CD4-positive, alpha-beta T cell treated with Interleukin-4 for 4 hours (primary cell): ENCODE measurements at places on chromosomes 4 and X.
A peak's percentile ranks its signal among the peaks of the same experiment; 100 is the strongest.

- peak; percentile 6 for DNase-seq
Observed at GRCh38 chrX:118355225-118355920, 9.5 kb downstream of the WDR44 start.

- no peak for DNase-seq
Observed at GRCh38 chr4:16790508-16790907, 107.9 kb downstream of the LDB2 start.

- no peak for DNase-seq
Observed at GRCh38 chr4:1315306-1315705, 25.6 kb downstream of the MAEA start.

- peak; percentile 79 for DNase-seq
Observed at GRCh38 chrX:12950851-12951594, 23.9 kb upstream of the TMSB4X start.

GRCh38 chr4:41569961-41570360, 32.0 kb downstream of the LIMCH1 start:
- DNase-seq: no peak

GRCh38 chrX:40260146-40260747, 162.5 kb upstream of the BCOR start:
- no peak for DNase-seq

DNA sequence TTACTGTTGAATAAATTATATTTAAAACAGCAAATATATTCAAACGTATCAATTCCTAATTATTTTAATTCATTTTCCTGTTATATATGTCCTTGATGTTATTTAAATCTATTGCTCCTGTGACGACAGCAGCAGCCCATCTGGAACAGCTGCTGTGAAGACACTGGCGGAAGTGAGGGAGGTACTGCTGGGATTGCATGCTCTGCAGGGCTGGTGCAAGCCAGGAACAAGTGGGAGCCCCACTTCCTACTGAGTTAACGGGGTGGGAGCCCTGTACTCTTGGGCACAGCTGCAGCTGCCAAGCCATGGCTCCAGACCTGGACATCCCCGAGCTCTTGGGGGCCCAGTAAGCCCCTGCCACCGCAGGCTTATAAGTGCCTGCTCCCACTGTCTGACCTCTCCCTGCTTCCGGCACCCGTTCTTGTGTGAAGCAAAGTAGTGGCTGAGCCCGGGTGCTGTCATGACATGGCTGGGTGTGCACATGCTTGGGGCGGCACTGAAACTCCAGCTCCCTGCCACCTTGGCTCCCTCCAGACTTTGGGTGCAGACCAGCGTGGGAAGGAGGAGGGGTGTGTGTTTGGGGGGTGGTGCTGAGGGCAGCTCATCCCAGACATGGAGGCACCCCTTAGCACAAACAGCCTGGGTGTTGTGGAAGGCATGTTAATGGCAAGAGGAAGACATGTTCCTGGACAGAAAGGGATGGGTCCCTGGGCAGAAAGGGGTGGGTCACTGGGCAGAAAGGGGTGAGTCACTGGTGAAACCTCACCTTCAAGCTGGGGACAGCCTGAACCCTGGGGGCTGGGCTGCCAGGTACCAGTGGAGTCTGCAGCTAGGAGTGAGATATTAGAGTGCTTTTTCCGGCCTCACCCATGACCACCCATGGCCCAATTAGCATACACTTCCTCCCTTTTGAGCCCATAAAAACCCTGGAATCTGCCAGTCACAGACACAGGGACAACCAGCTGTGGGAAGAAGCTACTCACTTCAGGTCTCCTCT, 1981.3 kb upstream of the IGFBP7 start:
- DNase-seq: no peak

- no peak for DNase-seq
Observed at GRCh38 chrX:55240788-55241340, 20.7 kb downstream of the PAGE5 start.

DNA sequence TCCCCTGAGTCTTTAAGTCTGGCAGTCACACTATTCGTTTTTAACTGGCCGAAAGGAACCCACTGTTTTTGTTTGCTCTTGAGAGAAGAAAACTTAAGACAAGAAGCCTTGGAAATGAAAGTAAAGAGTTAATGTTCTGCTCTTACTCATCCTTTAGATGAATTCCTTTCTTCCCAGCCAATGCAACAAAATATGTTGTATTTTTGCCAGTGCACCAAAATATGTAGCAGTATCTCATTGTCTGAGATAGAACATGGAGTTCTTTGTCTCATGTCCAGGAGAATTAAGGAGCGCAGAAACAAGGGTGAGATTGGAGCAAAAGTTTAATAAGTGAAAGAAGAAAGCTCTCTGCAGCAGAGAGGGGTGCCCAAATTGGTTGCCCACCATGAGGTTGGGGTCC, 12.2 kb downstream of the TENT5D start:
- DNase-seq: no peak

DNA sequence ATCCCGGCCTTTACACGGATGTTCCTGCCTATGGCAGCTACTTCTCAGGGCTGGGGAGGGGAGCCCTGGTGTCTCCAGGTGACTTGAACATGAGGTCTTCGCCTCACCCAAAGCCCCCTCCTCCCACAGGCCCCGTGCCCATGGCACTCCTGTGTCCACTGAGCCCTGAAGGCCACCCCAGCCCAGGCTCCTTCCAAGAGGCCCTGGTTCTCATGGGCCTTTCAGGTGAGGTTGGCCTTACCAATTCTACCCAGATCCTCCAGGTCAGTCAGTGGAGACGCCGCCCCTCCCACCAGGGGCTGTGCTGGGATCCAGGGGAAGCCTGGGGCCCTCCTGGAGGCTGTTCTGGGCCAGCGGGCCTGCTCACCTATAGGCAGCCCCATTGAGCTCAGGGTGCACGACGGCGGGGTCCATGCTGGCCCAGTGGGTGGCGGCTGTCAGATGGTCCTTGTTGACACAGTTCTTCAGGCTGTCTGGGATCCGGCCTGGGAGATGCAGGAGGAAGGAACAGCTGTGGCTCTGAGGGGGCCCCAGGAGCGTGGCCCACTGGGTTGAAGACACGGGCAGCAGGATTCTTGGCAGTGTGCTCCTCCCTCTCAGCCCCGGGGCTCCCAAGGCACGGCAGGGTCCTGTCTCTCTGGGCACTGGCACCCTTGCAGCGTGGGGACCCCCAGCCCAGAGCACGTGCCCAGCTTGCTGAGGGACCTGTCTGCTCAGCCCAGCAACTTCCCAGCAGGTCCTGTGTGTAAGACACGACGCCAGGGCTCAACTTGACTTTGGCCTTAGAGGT, 36.2 kb downstream of the CTBP1 start:
- DNase-seq: no peak

- DNase-seq: no peak
Observed at GRCh38 chr4:29970626-29971025, 749.5 kb upstream of the PCDH7 start.

DNA sequence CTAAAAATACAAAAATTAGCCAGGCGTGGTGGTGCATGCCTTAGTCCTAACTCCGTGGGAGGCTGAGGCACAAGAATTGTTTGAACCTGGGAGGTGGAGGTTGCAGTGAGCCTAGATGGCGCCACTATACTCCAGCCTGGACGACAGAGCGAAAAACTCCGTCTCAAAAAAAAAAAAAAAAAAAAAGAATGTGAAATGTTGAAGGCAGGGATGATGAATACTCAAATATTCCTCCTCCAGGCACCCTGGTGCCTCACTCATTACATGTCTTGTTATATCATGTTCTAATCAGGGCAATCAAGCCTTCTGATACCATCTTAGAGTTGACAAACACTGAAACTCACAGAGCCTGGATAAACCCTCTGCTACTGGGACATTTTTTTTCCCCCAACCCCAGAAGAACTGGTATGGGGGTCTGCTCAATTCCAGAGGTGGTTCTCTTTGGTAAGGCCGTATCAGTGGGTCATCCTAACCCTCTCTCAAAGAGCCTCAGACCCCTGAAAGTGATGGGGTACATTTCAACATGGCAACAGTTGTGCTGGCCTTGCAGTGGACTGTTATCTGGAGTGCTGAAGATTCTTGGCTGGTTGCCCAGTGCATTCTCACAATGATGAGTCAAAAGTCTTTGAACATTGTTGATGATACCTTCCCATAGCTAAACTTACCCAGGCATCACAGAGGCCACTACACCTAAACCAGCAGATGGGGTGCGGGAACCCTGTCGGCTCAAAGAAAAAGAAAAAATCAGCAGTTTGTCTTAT, 2.4 kb upstream of the SH3KBP1 start:
- peak; percentile 61 for DNase-seq

GRCh38 chr4:130359542-130359941, 1263.6 kb downstream of the C4orf33 start:
- no peak for DNase-seq

DNA sequence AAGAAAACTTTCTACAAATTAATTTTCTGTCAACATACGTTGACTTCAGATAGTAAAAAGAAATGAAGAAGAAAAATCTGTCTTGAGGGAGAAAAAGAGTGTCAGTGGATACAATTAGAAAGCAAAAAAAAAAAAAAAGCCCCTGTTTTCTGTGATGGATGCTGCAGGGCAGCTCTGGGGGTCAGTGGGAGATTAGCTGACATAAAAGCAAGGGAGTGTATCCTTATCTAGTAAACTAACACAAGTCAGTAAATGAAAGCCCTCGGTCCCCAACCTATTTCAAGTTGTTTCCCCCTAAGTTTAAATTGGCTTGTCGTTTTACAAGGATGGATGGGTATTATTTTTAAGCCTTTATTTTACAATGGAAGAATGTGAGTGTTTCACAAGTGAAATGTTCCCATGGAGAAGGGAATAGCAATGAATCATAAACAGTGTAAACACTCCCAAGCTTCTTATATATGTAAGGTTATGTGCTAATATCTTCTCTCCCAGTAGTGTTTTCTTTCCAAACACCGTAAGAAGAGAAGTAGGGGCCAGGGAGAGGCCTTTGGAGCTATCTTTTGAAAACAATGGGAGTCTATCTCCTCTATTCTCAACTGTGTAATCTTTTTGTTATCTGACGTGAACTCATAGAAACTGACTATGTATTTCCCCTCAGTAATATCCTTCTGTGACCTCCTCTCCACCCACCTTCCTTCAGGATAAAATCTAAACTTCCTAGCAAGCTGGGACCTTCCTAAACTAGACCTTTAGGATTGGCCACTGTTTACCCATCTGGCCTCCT, 347.7 kb downstream of the FBXO8 start:
- no peak for DNase-seq

DNA sequence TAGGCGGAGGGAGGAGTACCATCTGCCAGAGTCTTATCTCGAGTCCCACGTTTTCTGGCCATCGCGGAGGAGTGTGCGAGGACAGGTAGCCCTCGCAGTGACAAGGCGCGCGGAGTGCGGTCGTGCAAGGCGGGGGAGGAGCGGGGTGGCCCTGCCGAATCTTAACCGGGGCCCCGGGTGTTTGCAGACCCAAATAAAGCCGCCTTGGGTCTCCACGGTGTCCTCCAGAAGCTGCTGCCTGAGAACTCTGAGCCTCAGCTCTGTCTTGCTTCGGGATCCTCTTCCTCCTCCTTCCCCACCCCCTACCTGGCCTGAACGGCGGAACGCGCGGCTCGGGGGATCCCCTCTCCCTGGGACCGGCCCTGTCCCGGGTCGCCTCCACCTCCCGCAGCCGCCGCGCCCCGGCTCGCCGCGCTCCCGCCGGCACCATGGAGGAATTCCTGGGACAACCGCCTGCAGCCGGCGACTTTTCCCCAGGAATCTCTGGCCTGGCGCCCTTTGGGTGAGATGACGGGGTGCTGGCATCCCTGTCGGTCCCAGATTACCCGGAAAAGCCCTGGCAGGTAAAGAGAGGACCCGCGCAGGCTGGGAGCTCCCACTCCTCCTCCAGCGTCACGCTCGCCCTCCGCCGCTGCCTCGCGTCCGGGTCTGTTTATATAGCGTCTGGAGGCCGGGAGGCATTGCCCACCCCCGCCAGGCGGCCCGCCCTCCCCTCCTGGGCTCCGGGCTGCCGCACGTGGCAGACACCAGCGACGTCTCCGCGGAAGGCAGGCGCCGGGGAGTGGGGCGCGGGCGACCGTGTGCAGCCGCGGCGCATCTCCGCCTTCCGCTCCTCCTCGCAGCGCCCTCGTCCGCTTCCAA, at the start of gene GALNTL6:
Gene GALNTL6, plus strand, starts transcription at position 740 of the 861 bp plus-strand sequence.
- DNase-seq: no peak

DNA sequence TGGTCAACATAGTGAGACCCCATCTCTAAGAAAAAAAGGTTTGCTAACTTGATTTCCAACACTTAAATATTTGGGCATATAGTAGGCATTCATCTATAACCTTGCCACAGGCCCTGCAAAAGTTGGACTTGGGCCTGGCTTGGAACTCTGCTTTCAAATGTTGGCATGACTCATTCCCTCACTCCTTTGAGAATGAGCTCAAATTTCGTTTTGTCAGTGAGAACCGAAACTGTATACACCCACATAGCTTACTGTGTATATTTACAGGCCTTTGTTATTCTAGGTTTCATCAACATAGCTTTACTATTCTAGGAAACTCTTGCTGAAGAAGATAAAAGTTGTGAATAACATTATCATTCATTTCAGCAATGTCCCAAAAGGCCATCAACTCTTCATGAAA, 88.7 kb upstream of the ELOVL6 start:
- DNase-seq: no peak

DNA sequence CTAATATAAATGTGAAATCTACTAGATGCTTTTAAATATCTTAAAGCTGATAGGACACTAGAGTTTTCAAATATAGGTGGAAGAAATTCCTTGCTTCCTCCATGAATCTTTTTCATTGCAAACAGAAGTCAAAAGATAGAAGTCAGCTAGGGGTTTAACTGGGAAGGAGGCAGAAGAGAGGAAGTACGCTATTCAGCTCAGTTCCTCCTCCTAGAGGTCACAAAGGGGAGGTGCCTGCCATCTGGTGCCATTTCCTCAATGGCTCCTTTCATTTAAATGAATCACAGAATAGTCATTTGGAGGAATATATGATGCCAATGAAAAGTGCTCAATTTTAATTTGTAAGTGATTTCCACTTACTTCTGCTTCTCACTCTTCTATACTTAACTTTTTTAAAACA, 8.5 kb downstream of the COL25A1 start:
- DNase-seq: no peak

- DNase-seq: no peak
Observed at GRCh38 chr4:156609421-156609820, 362.2 kb downstream of the PDGFC start.

- no peak for DNase-seq
Observed at GRCh38 chrX:108914791-108915190, 178.4 kb upstream of the IRS4 start.

DNA sequence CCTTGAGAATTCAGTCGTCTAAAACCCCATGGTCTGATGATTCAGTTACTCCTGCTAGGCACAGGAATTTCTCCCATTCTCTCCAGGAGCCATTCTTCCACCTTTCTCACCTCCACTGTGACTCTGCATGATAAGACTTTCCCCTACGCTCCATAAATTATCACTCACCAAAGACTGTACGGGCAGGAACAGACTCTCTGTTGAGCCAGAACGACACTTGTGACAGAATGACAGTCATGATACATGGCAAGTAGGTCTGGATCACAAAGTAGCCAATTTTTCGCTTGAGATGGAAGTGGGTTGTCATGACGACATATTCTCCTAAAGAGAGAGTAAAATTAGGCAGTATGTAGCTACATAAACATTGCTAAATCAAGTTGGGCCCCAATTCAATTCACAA, 59.1 kb upstream of the MAGEA10 start:
- no peak for DNase-seq

GRCh38 chr4:185512516-185512915, 22.8 kb downstream of the PDLIM3 start:
- DNase-seq: no peak
